GM12892 (cell line): ENCODE measurements at places on chromosomes 13 and 19.

DNA sequence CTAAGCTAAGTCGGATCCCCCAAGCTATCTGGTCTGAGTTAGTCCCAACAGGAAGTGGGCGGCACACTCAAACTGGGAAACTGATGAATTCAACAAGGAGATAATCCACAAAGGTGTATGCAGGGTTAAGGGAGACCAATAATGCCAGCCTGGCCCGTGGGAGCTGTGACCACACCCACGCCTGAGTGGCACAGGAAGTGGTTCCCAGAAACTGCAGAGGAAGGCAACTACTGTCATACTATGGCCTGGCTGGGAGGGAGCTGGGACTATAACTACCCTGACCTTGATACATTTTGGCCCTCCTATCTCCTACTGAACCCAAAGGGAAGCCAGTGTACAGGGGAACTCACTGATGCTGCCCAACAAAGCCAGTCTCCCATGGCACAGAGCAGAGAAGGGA, 85.5 kb upstream of the TDRD3 start:
- DNase-seq = no peak

GRCh38 chr19:57103573-57104277, 16.1 kb upstream of the USP29 start:
- no peak for DNase-seq

DNA sequence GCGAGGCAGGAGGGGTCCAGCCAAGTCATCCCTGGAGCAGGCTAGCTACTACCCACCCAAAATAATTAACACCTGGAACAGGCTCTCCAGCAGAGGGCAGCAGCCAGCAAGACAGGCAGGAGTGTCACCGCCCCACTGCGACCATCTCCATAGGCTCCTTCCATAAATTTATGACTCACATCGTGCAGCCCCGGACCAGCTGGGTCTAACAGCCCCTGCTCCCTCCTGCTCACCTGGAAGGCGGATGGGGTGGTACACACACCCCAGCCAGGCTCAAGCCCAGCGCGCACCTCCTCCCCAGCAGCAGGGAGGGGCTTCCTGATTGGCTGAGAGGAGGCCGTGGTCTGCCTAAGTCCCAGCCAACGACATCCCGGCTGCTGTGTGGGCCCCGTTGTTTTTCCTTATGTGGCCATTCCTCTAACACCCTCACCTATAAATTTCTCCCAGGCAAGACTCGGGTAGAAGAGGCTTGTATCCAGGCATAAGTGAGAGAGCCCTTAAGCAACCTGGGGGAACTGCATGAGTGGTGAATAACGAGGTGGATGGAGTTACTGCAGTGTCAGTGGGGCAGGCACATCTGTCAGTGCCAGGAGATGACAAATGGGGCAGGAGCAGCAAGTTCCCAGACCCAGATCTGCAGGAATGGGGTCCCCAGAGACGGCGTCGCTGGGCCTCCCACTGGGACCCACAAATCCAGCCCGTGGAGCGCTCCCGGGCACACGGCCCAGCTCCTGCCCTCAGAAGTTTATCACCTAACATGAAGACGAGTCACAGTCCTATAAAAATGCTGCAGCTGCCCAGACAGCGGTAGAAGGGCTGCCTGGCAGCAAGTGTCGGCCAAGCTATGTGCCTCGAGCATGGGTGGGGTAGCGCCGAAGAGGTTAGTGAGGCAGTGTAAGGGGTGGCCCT, 43.1 kb downstream of the CEBPG start:
- DNase-seq = peak; percentile 85

DNA sequence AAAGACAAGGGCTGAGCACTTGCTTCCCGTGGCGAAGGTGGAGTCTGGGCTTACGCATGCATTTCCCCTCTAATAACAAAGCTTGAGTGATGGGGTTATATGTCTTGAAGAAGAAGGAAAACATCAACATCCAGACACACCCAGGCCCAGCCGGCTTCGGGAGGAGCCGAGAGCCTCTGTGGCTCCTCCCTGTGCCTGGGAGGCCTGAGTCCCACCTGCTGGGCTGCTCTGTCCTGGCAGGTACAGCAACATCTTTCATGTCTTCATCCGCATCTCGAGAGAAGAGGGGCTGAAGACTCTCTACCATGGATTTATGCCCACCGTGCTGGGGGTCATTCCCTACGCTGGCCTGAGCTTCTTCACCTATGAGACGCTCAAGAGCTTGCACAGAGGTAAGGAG, 30.6 kb downstream of the TMEM161A start:
- DNase-seq = no peak

- no peak for DNase-seq
These were observed 68.7 kb downstream of the SLC7A1 start for GRCh38 chr13:29526741-29527140.

DNA sequence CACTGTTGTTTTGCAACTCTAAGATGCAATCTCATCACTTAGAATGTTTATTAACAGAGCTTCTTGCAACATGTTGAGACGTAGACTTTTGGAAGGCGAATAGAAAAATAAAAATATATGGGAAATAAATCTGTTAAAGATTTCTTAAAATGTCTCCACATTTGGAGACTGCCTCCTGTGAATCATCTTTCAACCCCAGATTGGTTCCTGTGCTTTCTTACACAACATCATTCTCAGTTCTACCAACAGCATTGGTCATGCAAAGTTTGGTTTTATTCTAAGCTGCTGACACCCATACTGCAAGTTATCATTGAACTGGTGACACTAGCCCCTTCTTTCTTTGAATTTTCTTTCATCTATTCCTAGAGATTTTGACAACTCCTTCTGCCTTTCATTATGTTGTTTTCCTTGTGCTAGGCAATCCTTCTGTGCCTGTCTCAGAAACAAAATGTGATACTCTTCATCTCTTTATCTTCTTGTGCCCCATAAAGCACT, 1.6 kb upstream of the IGFL3 start:
- no peak for DNase-seq
